ENCODE measurements at places on chromosomes 1 and 21.

- DNase-seq = no peak
Observed at GRCh38 chr1:174968750-174969244, 30.9 kb upstream of the CACYBP start.

- no peak for DNase-seq
Observed at GRCh38 chr1:230828421-230828820, 39.9 kb downstream of the C1orf198 start.

DNA sequence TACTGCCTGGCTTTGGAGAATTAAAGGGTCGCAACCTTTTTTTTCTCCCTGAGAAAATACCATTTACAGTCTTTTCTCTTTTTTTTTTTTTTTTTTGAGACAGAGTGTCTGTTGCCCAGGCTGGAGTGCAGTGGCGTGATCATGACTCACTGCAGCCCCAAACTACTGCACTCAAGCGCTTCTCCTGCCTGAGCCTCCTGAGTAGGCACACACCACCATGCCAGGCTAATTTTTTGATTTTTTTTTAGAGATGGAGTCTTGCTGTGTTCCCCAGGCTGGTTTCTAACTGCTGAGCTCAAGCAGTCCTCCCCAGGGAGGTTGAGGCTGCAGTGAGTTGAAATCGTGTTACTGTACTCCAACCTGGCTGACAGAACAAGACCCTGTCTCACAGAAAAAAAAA lies 24.6 kb downstream of the UBE4B start:
- DNase-seq = no peak

DNA sequence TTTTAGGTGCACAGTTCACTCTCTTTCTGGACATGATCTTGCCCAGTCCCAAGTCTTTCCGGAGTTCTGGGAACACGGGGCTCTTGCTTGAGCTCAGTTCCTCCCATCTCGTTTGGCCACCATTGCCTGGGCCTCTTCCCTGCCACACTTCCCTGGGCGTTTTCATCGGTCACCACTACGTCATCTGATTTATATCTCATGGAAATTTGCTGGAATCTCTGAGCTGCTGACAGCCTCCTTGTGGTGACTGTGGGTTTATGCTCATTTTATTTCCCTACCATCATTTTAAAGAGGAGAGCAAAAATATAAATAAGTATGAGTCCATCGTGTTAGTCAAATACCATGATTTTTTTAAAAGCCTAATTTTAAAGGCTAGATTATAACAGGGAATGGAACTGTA lies 449.1 kb upstream of the KAZN start:
- DNase-seq = no peak

DNA sequence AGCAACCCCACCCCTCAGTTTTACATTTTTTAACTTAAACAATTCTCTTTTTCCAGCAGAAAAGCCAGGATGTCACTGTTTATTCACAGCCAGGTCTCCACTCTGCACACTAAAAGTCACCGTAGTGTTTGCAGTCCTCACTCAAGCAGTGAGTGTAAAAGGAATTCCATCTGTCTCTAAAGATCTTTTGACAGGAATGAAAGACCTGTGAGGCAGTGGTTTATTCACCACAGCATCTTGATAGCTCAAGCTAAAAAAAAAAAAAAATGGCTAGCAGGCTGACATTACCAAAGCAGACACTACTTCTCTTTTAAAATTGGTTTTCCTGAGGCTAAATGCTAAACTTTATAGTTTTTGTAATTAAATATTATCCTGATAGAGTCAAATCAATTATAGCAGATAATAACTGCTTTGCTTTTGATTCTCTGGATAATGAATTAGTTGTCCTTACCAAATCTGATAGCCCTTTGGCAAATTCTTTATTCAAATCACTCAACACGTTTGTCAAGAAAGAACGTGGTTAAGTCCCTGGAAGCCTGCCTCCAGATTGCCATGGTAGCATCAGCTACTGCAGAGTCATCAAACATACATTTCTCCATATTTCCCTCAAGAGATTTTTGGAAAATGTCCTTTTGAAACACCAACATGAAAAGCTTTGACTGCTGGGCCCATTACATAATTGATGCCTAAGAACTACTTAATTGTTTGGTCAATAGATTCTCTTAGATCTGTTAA lies 22.2 kb upstream of the SLC5A9 start:
- no peak for DNase-seq

- no peak for DNase-seq
Observed at GRCh38 chr1:173212952-173213491, 5.9 kb upstream of the TNFSF4 start.

DNA sequence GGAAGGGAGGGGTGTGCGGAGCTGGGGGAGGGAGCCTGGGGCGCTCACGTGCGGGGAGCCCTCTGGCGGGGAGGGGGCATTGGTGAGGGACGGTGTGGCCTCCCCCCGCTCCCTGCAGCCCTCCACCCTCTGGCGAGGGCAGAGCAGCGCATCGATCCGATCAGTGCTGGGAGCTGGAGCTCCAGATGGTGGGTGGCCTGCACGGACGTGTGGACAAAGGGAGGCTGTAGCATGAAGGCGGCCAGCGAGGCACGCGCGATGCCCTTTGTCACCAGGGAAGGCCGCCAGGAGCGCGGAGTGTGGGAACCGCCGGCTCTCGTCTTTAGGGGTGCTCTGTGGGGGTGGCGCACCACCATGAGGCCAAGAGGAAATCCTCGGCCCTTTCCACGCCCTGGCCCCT lies 5.4 kb upstream of the HES5 start:
- DNase-seq = no peak

DNA sequence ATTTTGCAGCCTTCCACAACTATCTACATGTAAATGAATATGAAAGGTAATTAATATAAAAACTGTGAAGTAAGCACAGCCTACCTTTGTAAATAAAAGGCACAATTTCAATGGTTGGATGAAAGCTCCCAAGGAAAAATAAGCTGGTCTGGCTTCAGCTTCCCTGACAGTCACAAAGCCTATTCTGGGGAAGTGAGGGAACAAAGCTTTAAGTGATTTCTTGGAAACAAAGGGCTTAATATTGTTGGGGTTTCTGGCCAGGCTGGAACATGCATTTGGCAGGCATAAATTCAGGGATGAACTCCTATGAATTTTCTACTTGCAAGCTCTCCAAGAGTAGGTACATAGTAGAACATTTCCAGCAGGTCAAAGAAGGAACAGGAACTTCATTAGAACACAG lies 17.3 kb downstream of the BCAS2 start:
- DNase-seq = no peak

GRCh38 chr21:41500931-41501381 lies 7.0 kb downstream of the TMPRSS2 start:
- DNase-seq = no peak

DNA sequence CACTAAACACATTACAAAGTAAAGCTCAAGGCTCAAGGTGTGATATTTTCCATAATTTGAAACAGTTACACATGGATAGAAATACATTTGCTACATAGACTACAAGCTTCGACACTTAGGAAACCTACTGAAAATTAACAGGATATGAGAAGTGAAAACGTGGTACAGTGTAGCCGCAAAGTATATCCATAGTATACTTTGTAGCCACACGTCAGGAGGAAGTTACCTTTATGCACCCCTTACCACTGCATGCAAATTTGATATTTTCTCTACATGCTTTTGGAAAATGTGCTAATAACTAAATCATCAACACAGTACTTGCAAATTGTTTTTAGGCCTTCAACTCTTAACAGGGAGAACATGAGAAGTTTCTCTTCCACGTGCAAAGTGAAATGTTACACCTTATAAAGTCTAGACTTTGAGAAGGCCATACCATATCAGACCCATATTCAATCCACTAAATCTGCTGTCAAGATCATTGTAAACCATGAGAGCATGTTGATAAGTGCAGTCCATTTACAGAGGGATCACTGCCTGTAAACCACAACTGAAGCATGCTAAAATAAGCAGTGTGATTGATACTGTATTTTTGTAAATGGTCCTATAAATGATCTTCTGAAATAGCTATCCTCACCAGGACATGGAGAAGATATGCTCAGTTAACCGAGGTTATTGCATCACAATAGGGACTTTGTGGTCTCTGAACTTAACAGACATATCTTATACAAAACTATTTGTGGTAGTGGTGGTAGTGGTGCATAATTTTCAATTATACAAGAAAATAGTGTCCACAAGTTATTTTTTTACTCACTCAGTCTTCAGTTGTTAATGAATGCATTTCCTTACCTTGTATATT lies 64.7 kb downstream of the VAV3 start:
- no peak for DNase-seq

- DNase-seq = no peak
Observed at GRCh38 chr1:214570442-214570841, 19.0 kb upstream of the PTPN14 start.

- no peak for DNase-seq
Observed at GRCh38 chr1:93821423-93822144, 57.4 kb downstream of the DNTTIP2 start.

- no peak for DNase-seq
Observed at GRCh38 chr1:207006914-207007313, 25.6 kb downstream of the C1orf116 start.

DNA sequence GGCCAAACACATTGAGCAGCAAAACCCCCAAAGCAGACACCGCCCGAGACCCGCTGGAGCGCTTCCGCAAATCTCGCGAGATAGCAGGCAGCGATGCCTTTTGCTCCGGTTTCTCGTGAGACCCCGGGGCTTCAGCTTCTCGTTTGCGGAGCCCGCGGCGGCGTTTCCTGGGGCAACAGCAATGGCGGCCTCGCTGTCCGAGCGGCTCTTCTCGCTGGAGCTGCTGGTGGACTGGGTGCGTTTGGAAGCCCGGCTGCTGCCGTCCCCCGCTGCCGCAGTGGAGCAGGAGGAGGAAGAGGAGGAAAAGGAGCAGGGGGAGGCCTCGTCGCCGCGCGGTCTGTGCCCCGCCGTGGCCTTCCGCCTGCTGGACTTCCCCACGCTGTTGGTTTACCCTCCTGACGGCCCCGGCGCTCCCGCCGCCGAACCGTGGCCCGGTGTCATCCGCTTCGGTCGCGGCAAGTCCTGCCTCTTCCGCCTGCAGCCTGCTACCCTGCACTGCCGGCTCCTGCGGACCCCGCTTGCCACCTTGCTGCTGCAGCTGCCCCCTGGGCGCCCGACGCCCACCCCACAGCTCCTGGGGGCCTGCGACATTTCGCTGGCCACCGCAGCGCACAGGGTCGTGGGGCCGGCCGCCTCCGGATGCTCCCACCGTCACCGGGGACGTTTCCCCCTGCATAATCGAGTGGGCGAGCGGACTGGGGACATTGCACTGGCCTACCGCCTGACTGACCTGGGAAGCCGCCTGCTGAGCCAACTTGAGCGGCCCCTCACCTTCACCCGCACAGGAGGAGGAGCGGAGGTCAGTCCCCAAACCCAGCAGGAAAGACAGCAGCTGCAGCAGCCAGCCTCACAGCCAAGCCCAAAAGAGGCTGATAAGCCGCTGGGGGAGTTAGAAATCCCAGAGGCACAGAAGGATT lies at the start of gene MAP10:
Gene MAP10 (plus strand): TSS at position 148 of the 917 bp plus-strand sequence. CDS start 34 bp downstream, at position 182.
- peak; percentile 79 for DNase-seq

DNA sequence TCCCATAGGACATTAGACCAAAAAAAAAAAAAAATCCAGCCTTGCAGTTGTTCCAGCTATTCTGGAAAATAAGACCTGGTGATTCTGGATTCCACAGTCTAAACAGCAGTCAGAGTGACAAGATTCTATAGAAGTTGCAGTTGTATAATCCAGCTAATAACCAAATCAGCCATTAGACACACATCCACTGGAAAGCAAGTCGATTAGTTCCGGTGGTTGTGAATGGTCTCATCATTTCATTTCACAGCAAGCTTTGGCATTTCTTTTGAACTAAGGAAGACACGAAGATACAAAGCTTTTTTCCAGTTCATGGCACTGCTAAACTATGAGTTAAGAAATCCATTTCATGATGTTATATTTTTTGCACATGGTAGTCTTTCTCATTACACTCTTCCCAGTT lies 54.4 kb upstream of the FAM89A start:
- no peak for DNase-seq

- no peak for DNase-seq
Observed at GRCh38 chr1:4597020-4597419, 57.4 kb upstream of the AJAP1 start.

GRCh38 chr1:1567891-1568291 lies 6.8 kb downstream of the SSU72 start:
- no peak for DNase-seq

- DNase-seq = no peak
Observed at GRCh38 chr1:116477429-116477828, 93.4 kb downstream of the CD58 start.

DNA sequence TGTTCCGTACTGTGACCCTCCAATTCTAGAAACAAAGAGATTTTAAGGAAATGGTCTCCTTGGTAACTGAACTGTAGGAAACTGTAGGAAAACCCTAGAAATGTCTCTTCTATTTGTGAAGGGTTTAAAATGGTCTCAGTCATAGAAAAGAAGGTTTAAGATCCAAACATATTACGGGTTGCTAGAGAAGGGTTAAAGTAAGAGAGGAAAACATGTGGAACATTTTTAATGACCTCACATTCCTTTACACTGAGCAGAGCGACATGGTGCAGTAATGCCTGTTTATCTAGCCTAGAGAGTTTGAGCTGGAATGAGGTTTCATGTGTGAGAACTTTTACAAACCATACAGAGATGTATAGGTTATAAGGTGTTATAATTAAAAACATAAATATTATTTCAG lies 36.9 kb upstream of the C1orf105 start:
- DNase-seq = no peak

DNA sequence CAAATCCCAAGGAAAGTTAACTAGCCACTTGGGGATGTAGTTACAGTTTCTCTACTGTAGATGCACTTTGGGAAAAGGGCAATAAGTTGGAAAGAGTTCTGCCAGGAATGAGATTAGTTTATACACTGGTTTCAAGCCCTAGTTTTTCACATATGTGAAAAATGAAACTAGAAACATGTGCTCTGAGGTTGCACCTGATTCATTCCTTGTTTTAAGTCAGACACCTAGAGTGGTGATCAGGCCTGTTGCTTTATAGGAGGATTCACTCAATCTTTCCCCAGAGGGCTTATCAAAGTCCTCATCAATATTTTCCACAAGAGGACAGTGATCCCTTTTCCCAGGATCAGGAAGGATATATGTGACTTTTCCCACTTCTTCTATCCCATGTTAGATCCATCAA lies 515.9 kb upstream of the PKN2 start:
- DNase-seq = no peak

- no peak for DNase-seq
Observed at GRCh38 chr1:18830596-18830995, 28.9 kb downstream of the TAS1R2 start.

Measured in C1 segment of cervical spinal cord (tissue), 14 donors.